ENCODE measurements at places on chromosomes 4 and X.

- no peak for DNase-seq
Measured at GRCh38 chrX:30153175-30153880, 62.0 kb upstream of the MAGEB2 start.

DNA sequence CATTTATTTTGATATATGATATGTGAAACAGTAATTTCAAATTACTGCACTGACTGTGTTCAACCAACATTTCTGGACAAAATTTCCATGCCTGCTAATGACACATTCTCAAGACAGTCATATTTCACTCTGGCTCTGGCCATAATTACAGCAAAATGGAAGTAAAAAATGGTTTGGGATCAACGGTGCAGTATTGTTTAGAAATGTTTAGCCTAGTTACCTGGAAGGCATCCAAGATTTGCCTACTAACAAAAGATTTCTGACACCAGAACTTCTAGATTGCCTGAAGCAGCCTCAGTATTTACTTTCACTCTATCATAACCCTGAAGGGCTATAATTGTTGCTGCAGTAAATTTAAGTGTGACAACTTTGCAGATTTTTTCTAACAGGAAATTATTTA lies 416.3 kb downstream of the PCDH10 start:
- DNase-seq: no peak

DNA sequence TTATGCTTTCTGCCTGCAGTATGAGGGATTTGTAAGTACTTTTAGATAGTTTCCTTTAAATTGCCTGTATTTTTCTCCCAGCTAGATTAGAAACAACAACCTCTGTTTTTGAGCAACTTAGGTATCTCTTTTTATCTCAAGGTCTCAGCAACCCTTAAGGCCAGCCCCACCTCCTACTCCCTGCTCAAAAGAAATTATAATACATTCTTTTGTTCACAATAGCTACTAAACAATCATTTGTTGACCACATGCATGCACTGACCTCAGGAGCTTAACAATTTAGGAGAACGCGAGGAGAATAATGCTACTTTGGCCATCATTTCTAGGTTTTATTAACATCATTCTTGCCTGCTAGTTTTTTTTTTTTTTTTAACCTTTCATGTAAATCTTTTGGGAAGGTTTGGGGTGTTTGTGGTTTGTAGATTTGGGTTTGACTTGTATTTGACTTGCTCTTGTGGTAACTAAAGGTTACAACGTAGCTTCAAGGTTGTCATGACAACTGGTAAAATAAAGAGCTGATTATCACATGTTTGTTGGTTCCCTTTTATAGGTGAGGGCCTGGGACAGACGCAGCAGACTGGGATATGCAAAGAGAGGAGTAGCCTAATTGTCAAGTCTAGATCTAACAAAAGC lies 145.4 kb upstream of the PLAC1 start:
- DNase-seq: no peak

GRCh38 chr4:71698141-71698540 lies 85.7 kb downstream of the GC start:
- no peak for DNase-seq

DNA sequence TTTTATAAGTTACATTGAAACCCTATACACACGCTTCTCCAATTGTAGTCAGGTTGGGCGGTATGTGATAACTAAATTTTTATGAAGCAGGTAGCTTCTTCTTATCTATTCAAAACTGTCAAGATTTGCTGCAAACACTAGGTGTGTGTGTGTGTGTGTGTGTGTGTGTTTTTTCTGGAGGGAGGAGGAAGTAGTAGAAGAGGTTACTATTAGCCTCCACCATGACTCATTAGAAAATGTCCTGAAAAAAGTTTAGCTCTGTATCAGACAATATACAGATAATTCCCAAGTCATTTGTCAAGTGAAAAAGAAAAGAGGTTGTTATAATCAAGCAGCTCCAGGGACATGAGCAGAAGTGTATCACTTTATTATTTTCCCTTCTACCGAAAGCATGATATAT lies 33.9 kb downstream of the PCDH7 start:
- DNase-seq: no peak

GRCh38 chrX:107576841-107577240 lies 51.5 kb upstream of the PRPS1 start:
- no peak for DNase-seq

- no peak for DNase-seq
Measured at GRCh38 chr4:137226900-137227299, 305.4 kb downstream of the PCDH18 start.

- DNase-seq: no peak
Measured at GRCh38 chr4:159104694-159105414, 2.0 kb downstream of the RAPGEF2 start.

DNA sequence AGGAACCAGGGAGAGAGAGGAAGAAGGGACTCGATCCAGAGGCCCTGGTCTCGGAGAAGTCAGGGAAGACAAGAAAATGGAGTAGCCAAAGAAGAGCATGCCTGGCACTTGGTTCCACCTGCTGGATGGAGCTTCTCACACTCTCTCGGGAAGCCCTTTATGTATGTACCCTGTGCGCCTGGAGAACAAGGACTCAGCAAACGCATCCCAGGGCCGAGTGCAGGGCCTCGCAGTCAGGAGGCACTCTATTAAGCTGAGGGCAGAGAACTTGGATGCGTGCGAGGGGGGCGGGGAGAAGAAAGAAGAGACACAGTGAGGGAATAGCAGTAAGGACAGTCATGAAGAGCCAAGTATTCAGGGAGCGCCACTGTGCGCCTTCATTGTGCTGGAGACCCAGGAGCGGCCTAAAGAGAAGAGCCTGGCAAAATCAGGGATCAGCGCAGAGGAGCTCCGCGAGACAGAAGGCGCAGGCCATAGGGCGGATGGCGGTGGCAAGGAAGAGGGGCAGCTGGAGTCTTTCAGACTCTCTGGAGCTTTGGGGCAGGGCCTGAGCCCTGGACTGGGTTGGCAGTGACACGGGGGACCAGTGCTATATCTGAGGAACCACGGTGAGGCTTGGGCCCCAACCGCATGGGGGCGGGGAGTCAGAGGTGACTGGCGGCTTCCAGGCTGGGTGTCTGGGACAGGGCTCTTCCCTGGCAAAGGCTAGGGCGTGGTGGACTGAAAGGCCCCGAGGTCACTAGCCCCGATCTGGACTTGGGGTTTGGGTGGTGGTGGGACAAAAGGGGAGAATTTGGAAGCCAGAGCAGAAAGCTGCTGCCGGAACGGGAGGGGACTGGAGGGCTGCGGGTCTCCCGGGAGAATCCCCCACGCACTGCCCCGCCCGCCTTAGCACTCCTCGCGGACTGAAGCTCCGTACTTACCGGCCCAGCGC lies 1.9 kb upstream of the SEPTIN6 start:
- DNase-seq: no peak

- DNase-seq: no peak
Measured at GRCh38 chrX:102652031-102652688, 877 bp downstream of the GPRASP1 start.

- DNase-seq: no peak
Measured at GRCh38 chr4:176563591-176563990, 229.1 kb downstream of the VEGFC start.

DNA sequence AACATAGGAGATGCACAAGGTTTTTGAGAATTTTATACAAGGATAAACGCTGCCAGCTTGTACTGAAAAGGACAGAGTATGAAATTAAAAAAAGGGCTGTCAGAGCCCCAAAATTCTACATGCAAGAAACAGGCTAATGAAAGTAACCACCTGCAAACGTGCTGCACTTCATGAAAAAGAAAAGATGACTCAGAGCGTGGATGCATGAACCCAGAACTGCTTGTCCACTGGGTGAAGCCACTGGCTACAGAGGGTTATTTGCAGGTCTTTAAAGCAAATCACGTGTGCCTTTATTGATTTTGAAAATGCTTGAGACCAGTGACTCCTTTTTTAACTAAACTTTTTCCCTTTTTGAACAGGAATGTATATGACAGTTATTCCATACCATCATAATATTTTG lies 25.3 kb upstream of the FRMD7 start:
- DNase-seq: no peak

GRCh38 chr4:145487631-145488030 lies 6.0 kb downstream of the SMAD1 start:
- DNase-seq: no peak

- no peak for DNase-seq
Measured at GRCh38 chr4:81881855-81882621, 410.3 kb upstream of the RASGEF1B start.

DNA sequence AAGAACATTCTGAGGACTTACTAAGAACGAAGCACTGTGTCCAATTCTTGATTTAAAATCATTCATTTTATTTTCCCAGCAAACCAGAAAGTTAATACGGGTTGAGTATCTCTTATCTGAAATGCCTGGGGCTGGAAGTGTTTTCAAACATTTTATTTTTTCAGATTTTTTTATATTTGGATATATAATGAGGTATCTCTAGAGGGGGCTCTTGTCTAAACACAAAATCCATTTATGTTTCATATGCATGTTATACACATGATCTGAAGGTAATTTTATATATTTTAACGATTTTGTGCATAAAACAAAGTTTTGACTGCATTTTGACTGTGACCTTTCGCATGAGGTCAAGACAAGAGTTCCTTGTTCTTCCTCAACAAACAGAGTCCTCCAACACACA lies 320.9 kb downstream of the ASMT start:
- no peak for DNase-seq

GRCh38 chr4:77104791-77105540 lies 29.2 kb upstream of the CCNI start:
- no peak for DNase-seq

GRCh38 chr4:165548702-165549101 lies 169.9 kb downstream of the CPE start:
- DNase-seq: no peak

DNA sequence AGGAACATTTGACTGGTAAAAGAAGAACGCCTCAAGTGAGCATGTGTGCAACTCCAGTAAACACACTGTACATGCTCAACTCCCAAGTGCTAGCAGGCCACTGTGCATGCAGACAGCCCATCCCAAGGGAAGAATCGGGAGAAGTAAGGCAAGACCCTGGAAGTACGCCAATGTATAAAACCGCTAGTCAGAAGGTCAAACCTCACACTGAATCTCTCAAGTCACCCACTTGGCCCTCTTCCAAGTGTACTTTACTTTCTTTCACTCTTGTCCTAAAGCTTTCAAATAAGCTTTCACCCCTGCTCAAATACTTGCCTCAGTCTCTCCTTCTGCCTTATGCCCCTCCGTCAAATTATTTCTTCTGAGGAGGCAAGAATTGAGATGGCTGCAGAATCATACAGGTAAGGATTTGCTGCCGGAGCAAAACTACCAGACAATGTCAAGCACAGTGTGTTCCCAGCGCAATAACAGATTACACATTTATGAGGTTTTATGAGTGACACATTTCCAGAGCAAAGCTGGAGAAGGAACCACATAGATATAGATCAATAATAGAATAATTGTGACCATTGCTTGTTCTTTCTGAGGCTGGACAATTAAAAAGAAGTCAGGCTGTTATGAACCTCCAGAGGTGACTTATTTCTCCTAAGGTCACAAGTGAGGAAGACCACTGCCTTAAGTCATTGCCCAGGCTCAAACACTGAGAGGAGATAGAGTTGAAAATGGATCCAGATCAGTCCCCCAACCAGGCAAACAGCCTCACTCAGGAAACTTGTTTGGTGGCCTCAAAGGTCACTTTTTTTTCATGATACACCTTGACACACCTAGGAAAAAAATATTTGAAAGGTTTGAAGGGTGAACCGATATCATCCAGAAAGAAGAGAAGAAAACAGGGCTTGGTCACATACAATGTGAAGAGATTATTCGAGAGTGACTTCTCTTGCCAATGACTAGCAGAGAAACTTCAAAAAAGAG lies 26.3 kb downstream of the CXCL1 start:
- no peak for DNase-seq

- DNase-seq: no peak
Measured at GRCh38 chr4:83510442-83510841, 25.5 kb upstream of the GPAT3 start.

- DNase-seq: no peak
Measured at GRCh38 chr4:188839704-188840103, 700.5 kb downstream of the TRIML1 start.

DNA sequence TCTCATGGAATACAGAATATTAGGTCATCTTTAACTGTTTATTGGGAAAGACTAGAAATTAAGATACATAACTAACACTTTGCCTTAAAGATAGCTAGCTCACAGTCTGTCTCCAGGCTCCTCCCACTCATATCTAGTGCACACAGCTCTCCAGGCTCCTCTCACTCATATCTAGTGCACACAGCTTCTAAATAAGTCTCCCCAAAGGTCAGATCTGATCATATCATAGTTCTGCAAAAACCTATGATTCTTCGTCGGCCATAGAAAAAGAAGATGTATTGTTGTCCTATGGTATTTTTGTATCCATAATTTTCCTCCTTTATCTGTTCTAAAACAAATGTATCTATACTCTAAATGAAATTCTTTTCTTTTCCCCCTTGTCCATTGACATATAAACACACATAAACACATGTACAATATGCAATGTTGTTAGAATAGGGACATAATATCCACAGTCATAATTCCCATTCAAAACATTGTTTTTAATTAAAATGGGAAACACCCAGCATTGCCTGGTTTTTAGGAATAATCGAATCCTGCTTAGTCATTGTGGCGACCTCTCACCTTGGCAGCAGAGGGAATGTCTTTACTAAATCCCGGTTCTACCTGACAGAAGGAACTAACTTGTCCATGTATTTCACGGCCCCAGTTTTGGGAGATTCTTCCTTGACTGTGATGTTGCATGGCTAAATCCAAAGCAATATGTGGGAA lies 1282.0 kb downstream of the PCDH7 start:
- no peak for DNase-seq

DNA sequence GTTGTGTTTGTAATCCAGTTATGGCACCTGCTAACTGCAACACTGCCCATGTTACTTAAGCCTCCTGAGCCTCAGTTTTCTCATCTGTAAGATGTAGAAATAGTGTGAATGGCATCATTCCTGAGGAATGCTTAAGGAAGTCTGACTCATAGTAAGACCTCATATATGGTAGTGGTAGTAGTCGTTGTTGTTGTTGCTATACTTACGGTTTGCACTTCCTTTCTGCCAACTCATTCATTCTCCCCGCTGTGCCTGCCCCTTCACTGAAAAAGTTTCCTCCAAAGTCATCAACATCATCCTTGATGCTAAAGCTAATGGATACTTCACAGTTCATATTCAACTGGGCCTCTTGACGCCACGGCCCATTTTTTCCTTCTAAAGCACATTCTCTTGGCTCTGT lies 54.2 kb upstream of the SPANXN3 start:
- no peak for DNase-seq

DNA sequence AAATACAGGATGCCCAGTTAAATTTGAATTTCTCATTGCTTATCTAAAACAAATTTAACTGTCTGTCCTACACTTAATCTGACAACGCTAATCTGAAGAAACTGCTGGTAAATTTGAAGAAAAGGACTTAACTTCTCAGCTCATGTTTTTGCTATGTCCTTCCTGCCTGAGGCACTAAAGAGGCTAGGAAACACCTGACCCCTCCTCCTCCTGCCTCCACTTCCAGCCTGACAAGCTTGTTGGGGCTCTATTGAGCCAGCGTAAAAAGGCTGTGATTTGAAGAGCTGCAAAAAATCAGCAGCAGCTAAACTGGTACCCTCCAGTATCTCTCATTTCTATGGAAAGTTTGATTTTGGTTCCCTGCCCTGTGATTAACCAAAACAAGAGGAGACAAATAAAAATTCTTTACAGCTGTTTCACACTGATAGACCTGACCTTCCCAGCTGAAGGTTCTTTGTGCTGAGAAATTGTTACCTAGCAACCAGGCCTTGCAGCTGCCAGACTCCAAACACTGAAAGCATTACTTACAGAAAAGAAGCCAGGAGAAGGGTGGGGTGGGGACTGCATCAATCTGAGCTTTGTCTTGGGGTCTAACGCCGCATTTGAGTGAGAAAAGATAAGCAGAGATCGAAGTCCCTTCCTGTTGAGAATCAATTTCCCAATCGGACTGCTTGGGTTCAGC lies 35.0 kb downstream of the DCX start:
- no peak for DNase-seq

All from cortex of kidney (tissue), 1 donor.